ENCODE measurements at places on chromosomes 2 and 18.

DNA sequence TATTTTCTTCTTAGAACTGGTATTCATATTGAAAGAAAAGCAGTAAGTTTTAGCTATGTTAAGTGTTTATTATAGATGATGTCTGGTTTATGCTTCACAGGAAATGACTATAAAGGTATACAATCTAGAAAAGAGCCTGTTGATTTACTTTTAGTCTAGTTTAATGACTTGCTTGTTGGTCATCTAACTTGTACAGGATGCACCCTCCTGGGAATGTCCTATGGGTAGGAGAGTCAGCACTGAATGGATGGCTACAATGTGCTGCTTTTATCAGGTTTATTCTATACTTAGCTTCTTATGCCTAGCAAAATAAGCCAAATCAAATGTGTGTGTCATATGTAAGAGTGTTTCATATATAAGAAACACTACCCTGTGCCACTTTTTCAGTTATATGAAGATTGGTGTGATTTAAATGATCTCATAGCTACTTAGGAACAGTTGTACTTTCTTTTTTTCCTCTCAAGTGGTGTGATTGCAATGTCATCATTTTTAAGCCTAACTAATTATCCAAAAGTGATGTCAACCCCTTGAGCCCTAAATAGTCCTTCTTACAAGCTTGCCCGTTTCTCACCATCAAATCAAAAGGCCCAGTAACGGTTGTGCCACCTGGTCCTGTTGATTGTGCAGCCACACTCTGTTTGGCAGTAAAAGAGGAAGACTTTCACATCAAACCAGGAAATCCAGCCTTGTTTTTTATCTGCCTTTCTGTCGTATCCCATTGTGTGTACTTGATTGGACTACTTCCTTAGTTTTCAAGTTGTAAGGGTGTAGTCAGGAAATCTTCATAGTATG lies 176.0 kb downstream of the DIS3L2 start:
- no peak for DNase-seq

GRCh38 chr2:12636837-12637581 lies 79.7 kb upstream of the TRIB2 start:
- DNase-seq, result no peak

DNA sequence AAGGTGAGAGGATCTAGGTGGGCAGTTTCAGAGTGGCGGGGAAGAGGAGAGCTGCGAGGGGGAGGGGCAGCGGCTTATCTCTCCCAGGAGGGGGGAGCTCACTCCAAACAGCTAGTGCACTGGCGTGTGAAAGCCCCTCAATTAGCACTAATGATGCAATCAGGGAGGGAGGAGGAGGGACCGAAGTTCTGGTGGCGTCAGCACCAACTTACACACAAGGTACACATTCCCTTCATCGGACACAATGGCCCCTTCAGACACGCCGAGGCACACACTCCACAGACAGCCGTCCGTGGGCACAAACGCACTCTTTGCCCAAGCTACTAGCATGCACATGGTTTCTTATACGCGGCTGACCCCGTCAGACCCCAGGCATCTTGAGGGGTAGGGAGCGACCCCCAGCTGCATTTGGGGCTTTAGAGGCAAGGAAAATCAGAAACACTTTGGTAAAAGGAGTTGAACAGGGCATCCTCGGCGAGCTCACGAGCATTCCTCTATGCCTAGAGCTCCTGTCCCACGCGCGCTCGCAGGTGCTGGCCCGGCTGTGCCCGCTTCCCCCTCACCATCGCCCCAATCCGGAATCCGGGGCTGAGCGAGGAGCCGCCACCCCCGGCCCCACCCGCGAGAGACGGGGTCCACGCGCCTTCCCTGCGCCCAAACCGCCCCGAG lies 868 bp upstream of the PKDCC start:
- no peak for DNase-seq

DNA sequence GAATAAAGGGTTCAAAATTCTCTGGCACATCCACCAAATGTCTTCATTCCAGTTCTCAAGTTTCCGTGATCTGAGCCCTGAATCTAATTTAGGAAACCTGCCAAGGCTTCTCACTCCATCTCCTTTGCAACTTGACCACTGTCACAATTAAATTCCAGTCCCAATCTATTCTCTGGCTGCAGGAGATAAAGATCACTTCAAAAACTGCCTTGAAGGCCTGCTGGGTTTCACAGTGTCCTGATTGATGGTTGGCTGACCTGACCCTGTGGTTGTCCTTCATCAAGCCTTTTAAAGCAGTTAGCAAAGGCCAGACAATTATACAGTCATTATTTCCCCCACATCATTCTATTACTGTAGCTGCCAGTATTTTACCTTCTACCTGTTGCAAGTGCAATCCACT lies 60.3 kb upstream of the DNAJC10 start:
- DNase-seq, result no peak

- DNase-seq, result no peak
Measured at GRCh38 chr2:62296034-62296831, 100.3 kb downstream of the B3GNT2 start.

- DNase-seq, result no peak
Measured at GRCh38 chr2:209933499-209934483, 68.6 kb upstream of the RPE start.

DNA sequence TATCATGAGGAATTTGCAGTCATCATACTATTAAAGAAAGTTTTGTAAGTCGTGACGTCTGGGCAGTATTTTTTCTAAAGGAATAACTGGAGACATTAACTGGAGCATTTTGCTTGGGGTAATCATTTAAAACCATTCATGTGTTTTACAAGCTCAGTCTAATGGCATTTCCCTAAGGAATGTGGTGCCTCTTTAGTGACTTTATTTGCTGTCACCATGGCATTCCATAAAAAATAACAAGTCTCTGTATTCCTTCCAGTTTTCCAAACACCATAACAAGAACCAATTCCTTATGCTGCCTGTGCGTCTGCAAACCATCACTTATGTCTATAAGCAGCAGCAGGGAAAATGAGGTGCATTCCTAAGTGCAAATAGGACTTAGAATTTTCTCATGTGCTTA lies 82.8 kb downstream of the EPB41L3 start:
- DNase-seq, result no peak

DNA sequence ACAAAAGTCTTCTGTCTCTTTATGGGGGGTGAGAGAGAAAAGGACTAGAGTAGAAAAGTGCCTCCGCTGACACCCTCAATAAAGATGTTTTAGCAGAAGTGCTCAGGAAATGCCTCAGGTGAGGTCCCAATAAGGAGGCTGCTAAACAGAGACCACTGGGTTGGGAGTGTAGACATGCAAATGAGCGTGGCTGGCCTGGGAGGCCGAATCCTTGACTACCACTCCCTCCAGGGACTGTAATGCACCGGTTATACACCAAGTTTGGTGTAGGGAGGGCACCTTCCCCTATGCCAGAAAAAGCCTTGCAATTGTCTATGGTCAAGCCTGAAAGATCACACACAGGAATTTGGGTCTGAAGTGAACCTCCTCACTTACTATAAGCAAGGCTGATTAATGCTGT lies 1.8 kb downstream of the TMX3 start:
- no peak for DNase-seq

- no peak for DNase-seq
Measured at GRCh38 chr18:44079606-44080005, 601.1 kb upstream of the SETBP1 start.

- no peak for DNase-seq
Measured at GRCh38 chr2:67108231-67108630, 288.9 kb upstream of the ETAA1 start.

GRCh38 chr2:127927384-127927783 lies 41.6 kb upstream of the AMMECR1L start:
- no peak for DNase-seq

DNA sequence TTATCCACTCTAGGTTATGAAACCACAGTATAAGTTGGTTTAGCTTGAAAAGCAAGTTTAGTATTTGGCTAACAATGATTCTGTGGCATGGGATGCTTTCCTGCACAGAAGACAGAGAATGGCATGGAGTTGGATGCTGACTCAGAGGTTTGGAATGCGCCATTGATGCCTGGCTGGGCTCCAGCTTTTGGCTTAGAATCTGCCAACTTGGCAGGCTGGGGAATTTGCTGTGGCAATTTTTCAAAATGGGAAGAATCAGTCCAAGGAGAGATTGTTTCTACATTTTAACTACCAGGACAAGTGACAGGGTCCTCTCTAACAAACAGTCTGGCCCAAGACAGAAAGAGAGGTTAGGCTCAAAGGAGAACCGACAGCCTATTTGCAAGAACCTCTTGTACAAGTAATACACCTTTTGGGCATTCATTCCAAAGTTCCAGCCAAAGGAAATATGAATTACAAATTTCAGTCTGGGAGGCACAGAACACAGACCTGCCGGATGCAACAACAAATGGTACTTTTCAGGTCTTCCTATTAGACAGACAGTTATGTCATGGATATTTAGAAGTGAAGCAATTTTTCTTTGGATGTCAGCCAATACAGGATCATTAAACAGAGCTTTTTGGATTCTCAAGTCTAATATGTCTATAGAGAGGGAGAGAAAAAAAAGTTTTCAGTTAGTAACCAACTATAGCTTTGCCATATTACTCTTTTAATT lies 1027.7 kb downstream of the TMEM182 start:
- no peak for DNase-seq

- no peak for DNase-seq
Measured at GRCh38 chr18:3305354-3305762, 43.4 kb downstream of the MYL12B start.

DNA sequence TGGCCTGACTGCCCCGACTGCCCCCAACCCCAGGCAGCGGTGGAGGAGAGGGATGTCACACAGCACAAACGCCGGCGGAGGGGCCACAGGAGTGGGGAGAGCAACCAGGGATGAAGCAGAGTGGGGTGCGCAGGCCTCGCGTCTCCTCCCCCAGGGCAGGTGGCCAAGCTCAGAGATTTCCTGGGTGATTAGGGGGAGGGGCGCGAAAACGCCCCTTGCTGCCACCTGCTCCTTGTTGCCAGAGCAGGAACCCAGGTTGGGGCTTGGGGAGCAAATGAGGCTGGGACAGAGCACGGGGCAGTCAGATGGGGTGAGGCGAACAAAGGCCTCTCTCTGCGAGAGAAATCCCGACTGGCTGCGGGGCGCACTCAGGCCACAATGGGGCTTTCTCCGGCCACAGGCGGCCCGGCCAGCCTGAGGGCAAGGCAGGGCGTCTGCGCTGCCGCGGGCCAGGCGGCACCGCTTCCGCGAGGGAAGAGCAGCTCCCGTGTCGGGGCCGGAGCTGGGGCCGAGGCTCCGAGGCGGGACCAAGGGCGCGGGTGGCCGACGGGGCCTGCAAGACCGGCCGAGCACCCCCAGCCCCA lies 11.5 kb downstream of the TEX44 start:
- peak; percentile 53 for DNase-seq

GRCh38 chr18:22363867-22364463 lies 53.8 kb downstream of the CTAGE1 start:
- DNase-seq, result no peak

DNA sequence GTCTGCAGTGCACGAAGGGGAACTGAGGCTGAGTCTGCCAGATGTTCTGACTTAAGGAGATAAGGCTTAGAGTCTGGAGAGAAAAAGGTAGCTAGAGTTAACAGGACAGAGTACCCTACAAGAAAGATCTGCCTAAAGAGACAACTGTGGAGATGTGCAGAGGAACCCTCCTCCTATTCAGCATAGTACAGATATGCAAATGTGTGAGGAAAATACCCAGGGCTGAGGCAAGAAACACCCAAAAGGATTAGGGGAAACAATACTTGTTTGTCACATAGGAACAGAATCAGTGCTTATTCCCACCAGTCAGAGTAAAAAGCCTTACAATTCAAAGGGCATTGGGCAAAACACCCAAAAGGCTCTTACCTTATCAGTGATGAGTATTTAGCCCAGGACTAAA lies 67.8 kb downstream of the SS18 start:
- DNase-seq, result no peak

- DNase-seq, result no peak
Measured at GRCh38 chr2:170238776-170239175, 60.8 kb downstream of the MYO3B start.

DNA sequence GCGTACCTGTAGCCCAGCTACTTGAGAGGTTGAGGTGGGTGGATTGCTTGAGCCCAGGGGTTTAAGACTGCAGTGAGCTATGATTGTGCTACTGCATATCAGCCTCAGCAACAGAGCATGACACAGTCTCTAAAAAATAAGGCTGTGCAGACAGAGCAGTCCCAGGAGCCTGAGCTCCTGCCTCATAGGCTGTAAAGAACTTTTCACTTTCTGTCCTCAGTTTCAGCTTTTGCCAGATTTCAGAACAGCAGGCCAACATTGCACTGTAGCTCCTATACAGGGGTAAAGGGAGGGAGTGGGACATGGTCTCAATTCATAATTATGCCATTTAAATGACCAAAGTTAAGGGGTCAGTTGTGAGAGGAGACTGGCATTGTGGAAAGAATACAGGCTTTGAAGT lies 150.6 kb downstream of the GALNT1 start:
- DNase-seq, result no peak

DNA sequence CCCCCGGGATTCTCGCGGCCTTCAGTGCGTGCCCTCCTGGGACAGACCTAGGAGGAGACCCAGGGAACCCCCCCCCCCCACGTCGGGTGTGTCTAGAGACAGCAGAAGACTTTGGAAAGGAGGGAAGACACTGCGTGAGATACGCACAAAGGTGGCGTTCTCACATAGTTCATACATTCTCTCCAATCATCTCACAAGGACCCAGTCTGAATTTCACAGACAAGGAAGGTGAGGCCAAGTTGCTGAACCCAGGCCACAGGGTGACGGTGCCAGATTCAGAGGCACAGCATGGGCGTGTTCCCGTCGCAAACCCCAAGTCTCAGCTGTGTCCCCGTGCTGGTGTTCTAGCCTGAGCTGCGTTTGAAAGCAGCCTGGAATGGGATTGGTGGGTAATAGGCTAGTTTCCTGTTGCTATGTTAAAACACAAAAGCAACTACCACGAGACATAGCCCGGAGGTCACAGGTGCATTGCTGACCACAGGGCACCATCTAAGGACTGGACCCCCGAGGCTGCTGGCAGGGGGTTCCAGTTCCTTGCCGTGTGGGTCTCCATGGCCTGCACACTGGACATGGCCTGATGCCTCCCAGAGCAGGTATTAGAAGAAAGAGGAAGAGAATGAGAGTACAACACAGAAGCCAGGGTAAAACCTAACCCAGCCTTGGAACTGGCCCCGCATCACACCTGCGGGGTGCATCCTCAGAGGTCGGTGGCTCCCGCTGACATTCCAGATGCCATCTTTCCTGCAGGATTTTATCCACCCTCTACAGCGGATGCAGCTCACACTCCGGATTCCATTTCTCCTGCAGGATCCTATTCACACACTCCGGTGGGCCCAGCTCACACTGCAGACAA lies 1.1 kb upstream of the PXDN start:
- no peak for DNase-seq

DNA sequence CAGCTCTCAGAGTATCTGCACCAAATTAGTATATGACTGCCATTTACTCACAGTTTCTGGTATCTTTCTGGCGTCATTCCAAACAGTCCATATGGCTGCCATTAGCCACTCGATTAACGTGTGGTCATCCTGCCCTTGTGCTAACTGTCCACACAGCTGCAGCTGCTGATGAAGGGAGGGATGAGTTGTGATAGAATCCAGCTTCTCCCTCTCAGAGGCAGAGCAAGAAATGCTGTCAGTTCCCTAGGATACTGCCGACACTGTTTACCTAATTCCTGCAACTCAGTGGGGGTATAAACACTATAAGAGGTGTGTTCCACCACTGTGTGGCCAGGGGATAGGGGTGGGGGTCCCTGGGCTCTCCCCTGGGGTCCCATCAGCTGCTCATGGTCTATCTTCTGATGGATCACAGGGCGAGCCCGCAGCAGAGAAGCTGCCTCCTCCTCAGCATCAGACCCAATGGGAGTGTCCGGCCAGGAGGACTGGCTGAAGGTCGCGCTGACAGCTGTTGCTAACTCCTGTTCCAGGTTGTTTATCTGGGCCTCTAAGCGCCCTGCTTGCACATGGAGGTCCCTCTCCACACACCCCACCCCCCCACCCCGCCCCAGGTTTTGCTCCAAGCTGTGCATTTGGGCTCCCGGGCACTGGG lies 17.3 kb upstream of the KLHL23 start:
- DNase-seq, result no peak
